ENCODE measurements at places on chromosomes 1 and 21. TPM values are rescaled to one million over a fixed set of nuclear protein-coding genes. Genes with fewer than 3 reads are reported as not detected.
A peak's percentile ranks its signal among the peaks of the same experiment; 100 is the strongest.

DNA sequence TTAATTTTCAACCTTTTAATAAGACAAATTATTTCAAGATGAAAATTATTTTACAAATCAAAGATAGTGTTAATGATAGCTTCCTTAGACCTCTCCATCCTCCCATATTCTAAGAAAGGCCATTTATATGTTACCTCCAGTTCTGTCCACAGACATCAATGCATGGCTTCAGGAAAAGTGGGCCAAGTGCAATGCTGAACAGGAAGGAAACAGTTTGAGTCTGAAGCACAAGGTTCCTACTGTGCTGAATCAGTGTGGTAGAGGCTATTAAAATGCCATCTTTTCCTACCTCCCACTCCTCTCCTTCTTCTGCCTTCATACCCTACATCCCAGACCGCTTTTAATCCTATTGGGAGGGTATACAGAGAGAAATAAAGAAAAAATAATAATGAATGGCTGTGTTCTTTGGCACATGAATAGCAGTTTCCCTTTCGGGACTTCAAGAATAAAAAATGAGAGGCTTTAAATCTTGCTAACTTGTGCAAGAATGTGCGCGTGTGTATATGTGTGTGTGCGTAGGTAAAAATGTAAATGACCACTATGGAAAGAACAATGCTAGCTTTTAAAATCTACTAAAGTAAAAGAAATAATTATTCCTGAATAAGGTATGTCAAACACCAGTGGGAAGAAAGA lies 62.6 kb upstream of the C1orf105 start:
- no peaks in the 10 kb centered on the region for H3K36me3 ChIP-seq
- H3K4me3 ChIP-seq, result peak overlapping the region; percentile 29
- peaks cover 18% of the 10 kb centered on the region for H3K4me1 ChIP-seq
- no peaks in the 10 kb centered on the region for H3K27me3 ChIP-seq
- H3K27ac ChIP-seq, result no peak overlapping the region
- DNase-seq, result no peak

- peak; percentile 73 for DNase-seq
- H3K4me3 ChIP-seq, result no peak overlapping the region
- peaks cover 13% of the 10 kb centered on the region for H3K4me1 ChIP-seq
- H3K27ac ChIP-seq, result no peak overlapping the region
- no peaks in the 10 kb centered on the region for H3K36me3 ChIP-seq
Measured at GRCh38 chr1:241842565-241842964, 5.4 kb upstream of the EXO1 start.

- H3K27ac ChIP-seq, result no peak overlapping the region
- H3K4me3 ChIP-seq, result no peak overlapping the region
- no peaks in the 10 kb centered on the region for H3K27me3 ChIP-seq
Measured at GRCh38 chr1:183191833-183192232, 5.8 kb downstream of the LAMC2 start.

DNA sequence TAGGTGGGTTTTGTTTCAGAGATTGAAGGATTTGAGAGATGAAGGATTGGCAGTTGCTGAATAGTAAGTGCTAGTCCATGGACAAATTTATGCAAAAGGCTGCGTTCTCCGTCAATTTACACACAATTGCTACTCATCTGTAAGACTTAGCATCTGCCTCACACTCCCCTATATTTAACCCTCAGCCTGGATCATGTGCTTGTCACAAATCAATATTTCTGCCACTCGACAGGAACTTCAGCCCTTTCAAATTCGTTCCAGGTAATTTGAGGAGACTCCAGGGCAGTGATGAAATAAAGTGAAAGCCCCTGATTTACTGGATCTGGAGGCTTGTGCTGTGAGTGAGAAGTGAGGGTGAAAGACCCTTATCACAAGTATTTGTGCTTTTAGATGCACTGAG lies 105.6 kb upstream of the UBE2U start:
- no peak overlapping the region for H3K4me3 ChIP-seq
- no peaks in the 10 kb centered on the region for H3K36me3 ChIP-seq
- H3K27ac ChIP-seq, result no peak overlapping the region
- no peak for DNase-seq
- H3K4me1 ChIP-seq, result no peaks in the 10 kb centered on the region
- no peaks in the 10 kb centered on the region for H3K27me3 ChIP-seq

The MX2 gene
- 3.6 TPM for total RNA-seq

- H3K4me1 ChIP-seq, result no peaks in the 10 kb centered on the region
- peaks cover 11% of the 10 kb centered on the region for H3K27me3 ChIP-seq
- DNase-seq, result no peak
- H3K36me3 ChIP-seq, result no peaks in the 10 kb centered on the region
- H3K4me3 ChIP-seq, result no peak overlapping the region
- no peak overlapping the region for H3K27ac ChIP-seq
Measured at GRCh38 chr1:201429736-201430501, 8.4 kb upstream of the TNNI1 start.

DNA sequence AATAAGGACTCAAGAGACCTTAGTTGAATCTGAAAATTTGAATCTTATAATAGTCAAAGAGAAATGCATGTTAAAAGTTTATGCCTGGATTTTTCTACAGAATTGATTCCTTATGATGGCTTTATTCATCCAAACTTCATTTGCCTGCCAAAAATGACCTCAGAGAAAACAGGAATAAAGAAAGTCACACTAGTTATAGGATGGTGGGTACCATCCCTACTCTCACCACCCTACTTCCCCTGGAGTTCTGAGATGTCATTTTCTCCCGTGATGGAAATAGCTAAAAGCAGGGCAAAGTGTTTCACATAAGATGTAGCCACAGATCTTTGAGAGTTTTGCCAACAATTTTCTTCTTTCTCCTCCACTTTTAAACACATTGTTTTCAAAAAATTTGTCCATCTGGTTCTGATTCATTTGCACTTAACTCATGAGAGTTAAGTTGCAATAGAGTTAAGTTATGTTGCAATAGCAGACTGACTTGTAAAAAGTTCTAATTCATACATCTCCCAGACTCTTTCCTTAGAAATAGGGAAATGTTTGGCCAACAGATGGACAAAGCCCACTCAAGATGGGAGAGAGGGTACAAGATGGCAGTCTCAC lies 384.6 kb downstream of the PLPP3 start:
- H3K36me3 ChIP-seq, result no peaks in the 10 kb centered on the region
- H3K27ac ChIP-seq, result no peak overlapping the region
- H3K4me3 ChIP-seq, result no peak overlapping the region

The CNTN2 gene
- total RNA-seq, result not detected

- no peaks in the 10 kb centered on the region for H3K27me3 ChIP-seq
- peaks cover 8% of the 10 kb centered on the region for H3K36me3 ChIP-seq
- H3K4me3 ChIP-seq, result no peak overlapping the region
Measured at GRCh38 chr1:162736633-162737067, 53.9 kb upstream of the HSD17B7 start.

DNA sequence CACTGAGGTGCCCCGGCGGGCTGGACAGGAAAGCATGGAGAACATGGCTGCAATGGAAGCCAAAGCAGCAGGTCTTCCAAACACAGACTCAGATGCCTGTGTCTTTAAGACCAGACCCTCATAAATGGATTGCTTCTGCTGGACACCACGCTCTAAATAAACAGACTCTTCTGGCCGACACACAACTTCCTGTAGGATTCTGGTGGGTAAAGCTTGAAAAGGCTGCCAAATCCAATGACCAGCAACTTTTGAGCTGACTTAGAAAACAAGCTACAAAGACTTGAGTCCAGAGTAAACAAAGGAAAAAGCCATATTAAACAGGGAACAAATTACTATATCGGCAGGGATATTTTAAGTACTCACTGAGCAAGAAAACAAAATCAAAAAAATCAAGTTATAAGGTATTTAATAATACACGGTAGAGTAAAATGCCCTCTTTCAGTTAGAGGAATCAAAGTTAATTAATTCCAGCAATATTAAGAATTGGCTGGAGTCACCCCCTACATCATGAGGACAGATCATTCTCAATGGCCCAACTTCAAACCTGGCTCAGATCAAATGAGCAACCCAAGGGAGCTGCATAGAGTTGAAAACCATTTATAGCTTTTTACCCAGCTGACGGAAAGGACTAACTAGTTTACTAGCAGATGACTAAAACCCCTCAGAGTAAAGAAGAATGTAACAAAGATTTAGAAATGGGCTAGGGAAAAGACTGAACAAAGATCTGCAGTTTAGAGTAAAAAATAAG lies 102.4 kb downstream of the TGFBR3 start:
- H3K27me3 ChIP-seq, result no peaks in the 10 kb centered on the region
- peak; percentile 71 for DNase-seq
- H3K36me3 ChIP-seq, result no peaks in the 10 kb centered on the region
- H3K4me1 ChIP-seq, result peaks cover 19% of the 10 kb centered on the region
- no peak overlapping the region for H3K4me3 ChIP-seq

- H3K36me3 ChIP-seq, result no peaks in the 10 kb centered on the region
- H3K27ac ChIP-seq, result no peak overlapping the region
- DNase-seq, result no peak
Measured at GRCh38 chr1:222329493-222330045, 218.3 kb downstream of the HHIPL2 start.

DNA sequence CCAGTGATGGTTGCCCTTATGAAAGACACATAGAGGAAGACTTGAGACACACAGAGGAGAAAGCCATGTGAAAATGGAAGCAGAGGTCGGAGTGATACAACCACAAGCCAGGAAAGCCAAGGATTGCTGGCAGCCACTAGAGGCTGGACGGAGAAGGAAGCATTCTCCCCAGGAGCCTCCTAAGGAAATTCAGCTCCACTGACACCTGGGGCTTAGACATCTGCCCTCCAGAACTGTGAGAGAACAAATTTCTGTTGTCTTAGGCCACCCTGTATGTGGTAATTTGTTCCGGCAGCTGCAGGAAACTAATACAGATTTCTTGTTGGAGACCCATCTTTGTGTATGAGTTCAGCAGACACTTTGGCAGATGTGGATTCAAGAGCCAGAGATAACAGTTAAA lies 126.9 kb upstream of the ATP1A1 start:
- H3K27ac ChIP-seq, result no peak overlapping the region
- peaks cover 6% of the 10 kb centered on the region for H3K27me3 ChIP-seq
- no peaks in the 10 kb centered on the region for H3K36me3 ChIP-seq
- DNase-seq, result no peak
- H3K4me3 ChIP-seq, result no peak overlapping the region

The DIO1 gene
- total RNA-seq, result not detected

DNA sequence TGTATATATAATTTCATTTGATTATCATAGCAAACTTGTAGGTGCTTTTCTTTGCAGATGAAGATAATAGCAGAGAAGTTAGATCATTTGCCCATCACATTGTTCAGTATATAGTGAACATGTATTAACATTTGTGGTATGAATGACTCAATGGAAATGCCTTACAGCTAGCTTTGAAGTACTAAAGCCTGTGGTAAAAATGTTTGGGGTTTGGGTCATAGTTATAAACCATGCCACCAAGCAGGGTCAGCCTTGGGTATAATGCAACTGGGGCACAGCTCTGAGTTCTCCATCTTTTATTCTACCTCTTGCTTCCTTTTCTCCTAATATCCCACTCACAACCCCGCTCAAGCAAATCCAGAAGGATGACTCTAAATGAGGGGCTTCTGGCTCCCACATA lies 141.6 kb downstream of the KCNT2 start:
- H3K27ac ChIP-seq, result peak overlapping the region; percentile 73
- peak; percentile 94 for DNase-seq
- H3K36me3 ChIP-seq, result no peaks in the 10 kb centered on the region
- H3K27me3 ChIP-seq, result no peaks in the 10 kb centered on the region

- H3K27me3 ChIP-seq, result no peaks in the 10 kb centered on the region
- peak within 1 kb of the TSS; percentile 94 for H3K27ac ChIP-seq
- H3K4me3 ChIP-seq, result peak within 1 kb of the TSS; percentile 93
- peak; percentile 81 for DNase-seq
- H3K36me3 ChIP-seq, result no peaks in the 10 kb centered on the region
- H3K4me1 ChIP-seq, result peaks cover 20% of the 10 kb centered on the region
Measured at GRCh38 chr1:222814536-222815439, at the start of gene DISP1. DISP1 (plus strand) TSS chr1:222815039; CDS start chr1:222942824, 127,785 bp downstream.

DNA sequence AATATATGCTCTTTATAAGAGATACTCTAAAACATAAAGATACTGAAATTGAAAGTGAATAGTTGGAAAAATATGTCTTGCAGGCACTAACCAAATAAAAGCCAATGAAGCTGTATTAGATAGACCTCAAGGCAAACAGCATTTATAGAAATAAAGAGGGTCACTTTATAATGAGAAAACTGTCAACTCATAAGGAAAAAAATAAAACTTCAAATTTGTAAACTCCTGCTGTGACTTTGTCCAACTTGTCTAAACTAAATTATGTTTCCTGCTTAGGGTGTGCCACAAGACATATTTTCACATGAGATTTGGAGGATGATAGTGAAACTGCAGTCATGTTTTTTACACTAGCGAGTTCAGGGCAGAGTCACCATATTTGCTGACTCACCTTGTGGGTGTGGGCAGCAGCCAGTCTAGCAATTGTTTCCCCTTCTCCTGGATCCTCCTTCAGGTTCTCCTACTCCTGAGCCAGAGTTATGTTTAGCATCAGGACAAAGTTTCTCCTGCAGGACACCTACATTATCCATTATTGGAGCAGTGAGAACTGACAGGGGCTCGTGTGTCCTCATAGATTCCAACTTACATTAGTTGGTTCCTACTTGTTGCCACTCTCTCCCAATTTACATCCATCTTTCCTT lies 43.8 kb downstream of the CD53 start:
- no peak overlapping the region for H3K4me3 ChIP-seq
- peak; percentile 0 for DNase-seq
- H3K27ac ChIP-seq, result no peak overlapping the region
- H3K4me1 ChIP-seq, result no peaks in the 10 kb centered on the region

- no peak overlapping the region for H3K4me3 ChIP-seq
- H3K27ac ChIP-seq, result no peak overlapping the region
- H3K36me3 ChIP-seq, result no peaks in the 10 kb centered on the region
- H3K27me3 ChIP-seq, result no peaks in the 10 kb centered on the region
Measured at GRCh38 chr1:239308701-239309333, 77.6 kb upstream of the CHRM3 start.
